ENCODE measurements at places on chromosomes 6 and 20. TPM values are rescaled to one million over a fixed set of nuclear protein-coding genes. Genes with fewer than 3 reads are reported as not detected.
A peak's percentile ranks its signal among the peaks of the same experiment; 100 is the strongest.

PIGT gene
- 82.1 TPM for total RNA-seq

C20orf202 gene
- total RNA-seq: not detected

FKBP1C gene
- total RNA-seq: 0.77 TPM

MAPK13 gene
- total RNA-seq: 11.9 TPM

DNA sequence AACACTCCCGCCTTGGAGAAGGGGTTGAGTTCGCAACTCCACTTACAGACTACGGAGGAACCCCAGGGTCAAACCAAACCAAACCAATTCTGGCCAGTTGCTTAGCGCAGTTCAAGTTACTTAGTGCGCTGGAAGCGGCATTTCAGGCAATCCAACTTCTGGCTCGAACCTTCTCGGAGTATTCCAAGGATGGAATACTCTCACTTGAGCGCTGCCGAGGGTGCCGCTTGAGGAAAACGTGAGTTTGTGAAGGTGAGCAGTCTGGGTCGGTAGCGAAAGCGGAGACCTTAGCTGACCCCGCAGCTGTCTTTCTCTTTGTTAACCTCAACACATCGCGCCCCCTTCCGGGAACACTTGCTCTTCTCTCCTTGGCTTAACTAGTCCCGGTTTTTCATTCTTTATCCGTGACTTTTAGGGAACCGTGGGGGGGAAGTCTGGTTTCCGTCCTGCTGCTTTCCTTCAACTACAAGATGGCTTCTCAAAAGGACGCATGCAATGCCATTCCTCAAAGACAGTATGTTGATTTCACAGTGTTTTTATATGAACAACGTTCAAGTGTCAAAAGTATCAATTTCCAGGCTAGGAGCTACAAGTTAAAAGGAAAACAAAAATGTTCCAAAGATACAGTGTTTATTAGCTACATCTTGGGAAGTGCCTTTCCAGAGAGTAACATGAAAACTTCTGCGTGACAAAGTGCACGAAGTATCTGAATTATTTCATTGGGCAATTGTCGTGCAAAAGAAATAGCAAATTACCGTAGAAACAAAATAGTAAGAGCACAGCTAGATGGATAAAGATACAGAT, 741 bp upstream of the PNISR start:
- H3K27me3 ChIP-seq: peaks cover 4% of the 10 kb centered on the region
- peaks cover 13% of the 10 kb centered on the region for H3K36me3 ChIP-seq
- H3K4me3 ChIP-seq: peak overlapping the region; percentile 99
- H3K4me1 ChIP-seq: peaks cover 55% of the 10 kb centered on the region
- peak; percentile 78 for DNase-seq

GRCh38 chr20:20343932-20344331, 24.0 kb upstream of the INSM1 start:
- no peak overlapping the region for H3K27ac ChIP-seq
- H3K27me3 ChIP-seq: peaks cover 11% of the 10 kb centered on the region
- no peak overlapping the region for H3K4me3 ChIP-seq
- H3K4me1 ChIP-seq: peaks cover 5% of the 10 kb centered on the region
- no peak for DNase-seq

DNA sequence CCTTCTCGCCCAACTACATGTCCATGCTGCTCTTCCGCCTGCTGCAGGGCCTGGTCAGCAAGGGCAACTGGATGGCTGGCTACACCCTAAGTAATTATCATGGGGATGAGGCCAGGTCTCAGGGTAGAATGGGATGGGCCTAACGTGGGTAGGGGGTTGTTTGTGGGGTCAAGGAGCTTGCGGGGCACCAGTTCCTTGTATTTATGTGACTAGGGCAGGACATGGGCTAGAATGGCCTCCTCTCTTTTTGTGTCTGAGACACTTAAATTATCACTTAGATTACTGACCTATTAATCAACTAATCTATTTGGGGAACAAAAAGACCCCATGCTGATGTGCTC, 10.7 kb downstream of the SLC22A1 start:
- H3K4me1 ChIP-seq: peaks cover 21% of the 10 kb centered on the region
- H3K36me3 ChIP-seq: no peaks in the 10 kb centered on the region
- H3K4me3 ChIP-seq: no peak overlapping the region
- H3K27ac ChIP-seq: peak overlapping the region; percentile 22

- DNase-seq: no peak
- H3K27me3 ChIP-seq: peaks cover 3% of the 10 kb centered on the region
- H3K4me1 ChIP-seq: no peaks in the 10 kb centered on the region
- no peak within 1 kb of the TSS for H3K4me3 ChIP-seq
- peaks cover 13% of the 10 kb centered on the region for H3K36me3 ChIP-seq
Observed at GRCh38 chr6:83708970-83709747, at the start of gene SNAP91. Gene SNAP91 (minus strand): TSS chr6:83709101. CDS start chr6:83707927, 1,174 bp downstream.

GRCh38 chr6:128803911-128804310, 79.0 kb upstream of the LAMA2 start:
- H3K27me3 ChIP-seq: peaks cover 2% of the 10 kb centered on the region
- H3K36me3 ChIP-seq: peaks cover 6% of the 10 kb centered on the region
- H3K4me1 ChIP-seq: peaks cover 18% of the 10 kb centered on the region
- DNase-seq: no peak
- no peak overlapping the region for H3K4me3 ChIP-seq

DNA sequence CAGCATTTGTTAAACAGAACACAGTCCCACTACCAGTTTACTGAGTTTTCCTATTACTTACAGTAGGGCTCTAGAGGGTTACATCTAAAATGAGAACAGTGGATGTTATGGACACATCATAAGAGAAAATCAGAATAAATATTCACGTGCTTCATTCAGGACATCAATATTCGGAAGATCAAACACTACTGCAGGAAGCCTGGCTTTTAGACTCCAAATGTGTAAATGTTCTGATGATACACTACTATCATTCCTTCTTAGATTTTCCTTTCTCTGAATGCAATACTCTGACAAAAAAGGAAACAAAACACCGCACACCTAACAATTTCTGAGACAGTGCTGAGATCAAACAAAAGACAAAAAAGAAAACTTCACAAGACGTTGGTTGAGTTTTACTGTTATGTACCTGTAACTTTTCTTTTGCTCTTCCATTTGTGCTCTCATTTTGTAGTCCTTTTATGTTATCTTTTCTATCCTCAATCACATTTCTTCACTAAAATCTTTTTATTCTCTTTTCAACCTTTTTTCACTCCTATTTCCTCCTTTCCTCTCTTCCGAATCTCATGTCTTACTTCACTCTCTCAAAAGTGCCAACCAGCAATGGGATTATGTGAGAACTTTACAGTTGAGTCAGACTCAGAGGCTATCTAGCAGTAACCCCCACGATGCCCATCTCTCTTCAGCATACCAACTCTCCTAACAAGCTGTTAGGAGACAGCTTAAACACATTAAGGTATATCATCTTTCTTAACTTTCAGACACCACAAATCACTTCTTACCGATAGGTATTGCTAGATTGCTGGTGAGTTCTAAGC, 1.7 kb downstream of the FAM184A start:
- peaks cover 15% of the 10 kb centered on the region for H3K4me1 ChIP-seq
- peaks cover 23% of the 10 kb centered on the region for H3K27me3 ChIP-seq
- H3K4me3 ChIP-seq: no peak overlapping the region
- H3K36me3 ChIP-seq: no peaks in the 10 kb centered on the region
- DNase-seq: no peak

- no peak for DNase-seq
- H3K27me3 ChIP-seq: no peaks in the 10 kb centered on the region
- peak overlapping the region; percentile 15 for H3K4me3 ChIP-seq
- peaks cover 64% of the 10 kb centered on the region for H3K4me1 ChIP-seq
- peak overlapping the region; percentile 42 for H3K27ac ChIP-seq
Observed at GRCh38 chr6:111800259-111800765, 72.9 kb downstream of the FYN start.

- H3K27ac ChIP-seq: peak overlapping the region; percentile 89
- peaks cover 56% of the 10 kb centered on the region for H3K4me1 ChIP-seq
- H3K27me3 ChIP-seq: peaks cover 3% of the 10 kb centered on the region
- peaks cover 4% of the 10 kb centered on the region for H3K36me3 ChIP-seq
Observed at GRCh38 chr6:73652637-73653570, 888 bp downstream of the SLC17A5 start.

DNA sequence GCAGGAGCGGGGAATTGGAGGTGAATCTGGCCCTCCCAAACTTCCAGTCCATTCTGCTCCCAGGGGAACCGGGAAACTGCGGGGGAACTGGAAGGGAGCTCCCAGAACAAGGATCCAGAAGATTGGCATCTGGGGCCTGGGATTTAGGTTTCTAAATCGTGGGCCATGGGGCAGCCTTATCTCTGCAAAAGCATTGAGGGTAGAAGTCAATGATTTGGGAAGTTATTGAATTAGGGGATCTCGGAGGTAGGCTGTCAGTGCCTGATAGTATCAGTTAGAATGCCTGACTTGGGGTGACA, 45.1 kb downstream of the HNF4A start:
- H3K4me1 ChIP-seq: peaks cover 22% of the 10 kb centered on the region
- H3K27ac ChIP-seq: no peak overlapping the region
- no peaks in the 10 kb centered on the region for H3K36me3 ChIP-seq
- H3K27me3 ChIP-seq: peaks cover 33% of the 10 kb centered on the region

GRCh38 chr20:36279776-36280175, 26.4 kb upstream of the DLGAP4 start:
- H3K27ac ChIP-seq: no peak overlapping the region
- DNase-seq: no peak
- peaks cover 63% of the 10 kb centered on the region for H3K27me3 ChIP-seq
- no peaks in the 10 kb centered on the region for H3K4me1 ChIP-seq

GRCh38 chr6:36978421-36979346, 7.3 kb downstream of the MTCH1 start:
- H3K27ac ChIP-seq: peak overlapping the region; percentile 53
- no peak overlapping the region for H3K4me3 ChIP-seq
- H3K27me3 ChIP-seq: no peaks in the 10 kb centered on the region
- H3K4me1 ChIP-seq: peaks cover 36% of the 10 kb centered on the region
- DNase-seq: no peak

GRCh38 chr6:87660226-87660911, 41.7 kb downstream of the AKIRIN2 start:
- H3K4me1 ChIP-seq: peaks cover 79% of the 10 kb centered on the region
- DNase-seq: peak; percentile 80
- H3K27me3 ChIP-seq: no peaks in the 10 kb centered on the region
- H3K4me3 ChIP-seq: peak overlapping the region; percentile 58

DNA sequence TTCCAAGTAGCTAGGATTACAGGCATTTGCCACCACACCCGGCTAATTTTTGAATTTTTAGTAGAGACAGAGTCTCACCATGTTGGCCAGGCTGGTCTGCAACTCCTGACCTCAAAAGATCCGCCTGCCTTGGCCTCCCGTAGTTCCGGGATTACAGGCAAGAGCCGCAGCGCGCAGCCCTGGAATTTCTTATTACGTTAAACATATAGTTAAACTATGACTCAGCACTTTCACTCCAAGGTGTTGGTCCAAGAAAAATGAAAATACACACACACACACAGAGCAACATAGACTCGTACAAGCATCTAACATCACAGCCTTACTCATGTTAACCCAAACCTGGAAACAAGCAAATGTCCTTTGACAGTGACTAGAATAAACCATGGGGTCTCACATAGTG, 663.9 kb downstream of the PRKN start:
- H3K4me3 ChIP-seq: no peak overlapping the region
- H3K4me1 ChIP-seq: no peaks in the 10 kb centered on the region
- no peak overlapping the region for H3K27ac ChIP-seq

DNA sequence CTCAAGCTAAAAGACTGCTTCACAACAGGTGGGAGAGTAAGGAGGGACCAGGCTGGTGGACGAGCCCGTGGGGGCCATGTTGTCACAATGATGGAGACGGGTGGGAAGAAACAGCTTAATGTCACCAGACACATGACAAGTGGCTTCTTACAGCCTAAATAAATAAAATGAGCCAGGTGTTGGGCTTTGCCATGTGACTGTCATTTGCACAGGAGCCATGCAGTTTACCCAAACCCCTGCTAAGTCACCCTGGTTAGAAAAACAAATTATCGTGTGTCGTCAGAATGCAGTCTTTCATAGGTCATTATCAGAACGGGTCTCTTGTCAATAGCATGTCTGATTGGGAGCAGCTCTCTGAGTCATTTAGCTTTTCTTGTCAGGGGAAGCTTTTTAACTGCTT, 18.5 kb downstream of the BTBD3 start:
- no peak overlapping the region for H3K27ac ChIP-seq
- H3K4me1 ChIP-seq: no peaks in the 10 kb centered on the region
- H3K27me3 ChIP-seq: peaks cover 9% of the 10 kb centered on the region
- no peak overlapping the region for H3K4me3 ChIP-seq

DNA sequence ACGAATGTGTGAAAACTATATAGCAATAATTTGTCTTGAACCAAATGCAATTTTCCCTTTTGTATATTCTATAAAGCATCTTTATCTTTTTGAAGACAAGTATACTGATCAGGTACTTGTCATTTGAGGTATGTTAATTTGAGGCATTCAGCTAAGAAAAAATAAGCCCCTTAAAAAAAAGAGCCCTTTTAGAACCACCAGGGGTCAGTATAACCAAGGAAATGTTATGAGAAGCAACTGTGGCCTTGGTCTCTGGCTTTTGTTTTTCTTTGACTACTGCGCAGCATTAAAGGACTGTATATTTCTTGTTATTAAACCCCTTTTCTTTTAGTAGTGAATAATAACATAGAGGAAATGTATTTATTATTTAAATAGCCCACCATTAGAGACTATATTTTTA, 43.1 kb downstream of the CD109 start:
- no peak overlapping the region for H3K27ac ChIP-seq
- H3K4me1 ChIP-seq: peaks cover 35% of the 10 kb centered on the region
- no peaks in the 10 kb centered on the region for H3K27me3 ChIP-seq
- DNase-seq: peak; percentile 49
- H3K4me3 ChIP-seq: no peak overlapping the region
- H3K36me3 ChIP-seq: peaks cover under 1% of the 10 kb centered on the region

All from HFFc6 (cell line).